NCI-H774 (cell line): ENCODE measurements at places on chromosomes 11 and 22.
A peak's percentile ranks its signal among the peaks of the same experiment; 100 is the strongest.

DNA sequence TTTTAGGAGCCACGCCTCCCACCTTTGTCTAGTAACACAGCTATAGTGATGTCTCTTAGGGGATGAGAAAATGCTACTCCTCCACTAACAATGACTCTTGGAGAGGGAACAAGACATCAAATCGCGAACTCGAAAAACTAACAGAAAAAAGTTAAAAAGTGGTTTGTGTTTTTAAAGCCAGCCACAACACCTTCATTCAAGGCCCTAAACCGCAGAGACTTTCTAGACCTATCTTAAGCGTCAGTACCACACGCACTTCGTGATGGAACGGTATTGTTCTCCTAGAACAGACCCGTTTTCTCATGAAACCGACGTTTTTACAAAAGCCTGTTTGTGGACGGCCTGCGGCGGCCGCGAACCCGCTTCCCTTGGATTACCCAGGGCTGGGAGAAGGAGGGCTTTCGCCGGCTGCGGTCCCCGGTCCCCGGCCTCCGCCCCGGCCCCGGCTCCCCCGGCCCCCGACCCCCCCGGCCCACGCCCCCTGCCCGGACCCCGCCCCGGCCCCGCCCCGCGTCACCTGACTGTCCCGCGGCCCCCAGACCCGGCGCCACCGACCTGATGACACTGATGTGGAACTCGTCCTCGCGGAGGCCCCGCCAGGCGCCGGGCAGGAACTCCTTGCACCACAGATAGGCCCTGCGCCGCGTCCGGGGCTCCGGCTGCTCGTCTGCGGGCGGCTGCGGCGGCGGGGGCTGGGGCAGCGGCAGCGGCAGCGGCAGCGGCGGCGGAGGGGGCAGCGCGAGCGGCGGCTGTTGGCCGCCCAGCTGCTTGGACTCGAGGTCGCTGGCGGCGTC lies 718 bp downstream of the CHKA start:
- DNase-seq: peak; percentile 15

- no peak for DNase-seq
Observed at GRCh38 chr11:110182886-110183285, 89.7 kb downstream of the ZC3H12C start.

- DNase-seq: peak; percentile 20
Observed at GRCh38 chr11:73227571-73228211, 9.6 kb downstream of the P2RY2 start.

DNA sequence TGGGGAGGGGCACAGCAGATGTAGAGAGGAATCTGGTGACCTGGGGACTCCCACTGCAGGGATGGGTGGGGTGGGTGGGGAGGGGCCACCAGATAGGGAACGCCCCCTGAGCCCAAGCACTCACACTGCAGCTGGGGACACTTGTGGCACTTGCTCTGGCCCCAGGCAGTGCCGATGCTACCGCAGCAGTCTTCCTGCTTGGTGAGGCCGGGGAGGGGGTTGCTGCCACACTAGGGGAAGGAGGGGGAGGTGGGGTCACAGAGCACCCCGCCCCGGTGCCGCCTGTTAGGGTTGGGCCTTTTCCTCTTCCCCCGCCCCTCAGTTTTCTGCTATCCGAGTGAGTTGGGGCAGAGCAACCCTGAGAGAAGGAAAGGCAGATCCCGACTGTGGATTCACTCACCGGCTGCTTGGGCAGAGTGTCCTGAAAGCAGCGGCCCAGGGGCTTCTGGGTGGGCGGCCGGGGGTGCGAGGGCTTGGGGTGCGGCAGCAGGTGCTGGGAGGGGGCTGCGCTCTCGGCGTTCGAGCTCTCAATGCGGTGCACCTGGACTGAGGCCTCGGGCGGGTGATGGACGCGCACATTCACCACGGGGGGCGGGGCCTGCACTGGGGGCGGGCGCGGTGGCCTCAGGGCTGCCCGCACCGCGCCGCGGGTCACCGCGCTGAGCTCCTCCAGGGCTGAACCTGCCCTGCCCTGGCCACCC lies 4.7 kb downstream of the LTBP3 start:
- DNase-seq: peak; percentile 43

- DNase-seq: no peak
Observed at GRCh38 chr22:25166266-25167040, 33.2 kb upstream of the CRYBB3 start.

DNA sequence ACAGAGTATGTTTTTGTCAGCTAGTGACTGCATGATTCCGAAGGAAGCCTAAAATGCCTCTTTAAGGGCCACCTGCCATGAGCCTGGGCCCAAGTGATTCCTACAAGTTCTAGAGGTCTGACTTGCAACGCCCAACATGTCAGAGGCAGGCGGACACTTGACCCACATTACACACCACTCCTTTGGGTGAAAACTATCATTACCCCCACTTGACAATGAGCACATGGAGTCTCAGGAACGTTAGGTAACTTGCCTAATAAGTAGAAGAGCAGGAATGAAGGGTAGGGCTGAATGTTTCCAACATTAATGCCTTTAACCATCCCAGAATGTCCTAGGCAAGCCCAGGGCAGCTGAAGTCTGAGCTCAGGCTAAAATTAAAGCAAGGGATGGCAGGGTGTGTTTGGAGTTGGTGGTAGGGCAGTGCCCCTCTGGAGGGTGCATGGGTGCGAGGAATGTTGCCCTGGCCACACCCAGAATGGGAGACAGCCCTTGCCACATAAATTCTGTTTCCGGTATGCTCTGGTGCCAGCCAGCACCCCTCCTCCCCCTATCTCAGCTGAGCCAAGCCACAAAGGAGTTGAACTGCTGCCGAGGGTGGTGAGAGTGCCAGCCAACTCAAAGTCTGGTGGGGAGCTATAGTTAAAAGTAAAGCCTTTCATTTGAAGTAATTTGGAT lies 2.5 kb downstream of the PLAAT2 start:
- DNase-seq: no peak

- DNase-seq: peak; percentile 24
Observed at GRCh38 chr11:8671651-8672062, 10.8 kb downstream of the TRIM66 start.

DNA sequence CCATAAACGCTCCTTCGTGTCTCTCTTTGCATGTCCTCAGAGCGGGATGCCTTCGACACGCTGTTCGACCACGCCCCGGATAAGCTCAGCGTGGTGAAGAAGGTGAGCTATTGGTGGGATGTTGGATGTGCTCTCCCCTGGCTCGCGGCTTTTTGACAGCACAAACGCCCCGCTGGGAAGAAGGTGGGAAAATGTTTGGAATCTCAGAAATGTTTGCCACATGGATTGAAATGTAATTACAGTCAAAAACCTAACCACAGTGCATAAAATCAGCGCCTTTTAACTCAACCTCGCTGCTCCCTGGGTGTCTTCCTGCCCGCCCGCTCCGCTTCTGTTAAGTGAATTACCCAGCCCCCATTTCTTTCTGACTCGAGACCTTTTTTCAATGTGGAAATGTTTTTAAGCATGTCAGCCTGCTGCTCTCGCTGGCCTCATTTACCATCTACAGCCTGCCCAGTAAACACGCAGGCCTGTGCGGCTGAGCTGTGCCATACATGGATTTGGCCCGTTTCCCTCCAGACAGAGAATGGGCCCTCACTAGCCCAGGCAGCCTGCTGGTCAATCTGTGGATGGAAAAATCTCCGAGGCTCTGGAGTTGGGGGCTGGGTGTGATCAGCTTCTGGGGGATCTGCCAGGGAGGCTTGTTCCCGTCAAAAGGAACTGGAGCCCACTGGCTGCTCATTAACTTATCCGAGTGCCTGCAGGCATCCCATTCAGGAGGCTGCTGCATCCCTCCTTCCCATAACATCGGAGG lies 32.7 kb upstream of the PARVG start:
- no peak for DNase-seq

- no peak for DNase-seq
Observed at GRCh38 chr22:38214302-38215056, 12.7 kb downstream of the MAFF start.

- DNase-seq: no peak
Observed at GRCh38 chr22:23782252-23782651, 4.5 kb upstream of the SMARCB1 start.

DNA sequence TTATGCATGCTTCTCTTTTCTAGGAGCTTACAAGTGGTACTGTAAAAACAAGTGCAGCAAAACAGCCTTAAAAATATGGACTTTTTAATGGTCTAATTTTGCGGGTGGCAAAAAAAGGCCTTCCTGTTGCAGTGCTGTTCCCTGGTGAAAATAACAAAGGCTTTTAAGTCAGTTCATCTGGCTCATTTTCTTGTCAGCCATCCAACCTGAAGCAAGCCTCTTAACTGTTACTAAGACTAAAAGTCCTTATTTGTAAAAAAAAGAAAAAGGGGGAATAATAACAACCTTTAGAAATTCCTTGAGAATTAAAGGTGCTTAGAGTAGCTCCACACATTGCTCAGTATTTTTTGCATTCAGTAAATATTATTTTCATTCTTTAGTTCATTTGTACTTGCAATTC lies 200.5 kb upstream of the CHORDC1 start:
- DNase-seq: no peak

DNA sequence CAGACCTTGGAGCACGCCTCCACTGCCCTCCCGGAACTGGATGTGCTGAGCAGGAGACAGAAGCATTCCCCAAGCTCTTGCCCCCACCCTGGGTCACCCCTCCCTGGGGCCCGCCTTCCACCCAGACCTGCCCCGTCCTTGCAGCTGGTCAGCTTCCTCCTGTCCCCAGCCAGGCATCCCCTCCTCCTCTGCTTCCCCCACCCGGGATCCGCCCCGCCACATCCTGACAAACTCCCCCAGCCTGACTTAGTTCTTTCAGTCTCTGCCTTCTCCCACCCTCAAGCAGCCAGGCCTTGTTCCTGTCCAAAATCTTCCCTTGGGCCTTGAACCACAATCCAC lies 1.1 kb upstream of the PLXNB2 start:
- no peak for DNase-seq

DNA sequence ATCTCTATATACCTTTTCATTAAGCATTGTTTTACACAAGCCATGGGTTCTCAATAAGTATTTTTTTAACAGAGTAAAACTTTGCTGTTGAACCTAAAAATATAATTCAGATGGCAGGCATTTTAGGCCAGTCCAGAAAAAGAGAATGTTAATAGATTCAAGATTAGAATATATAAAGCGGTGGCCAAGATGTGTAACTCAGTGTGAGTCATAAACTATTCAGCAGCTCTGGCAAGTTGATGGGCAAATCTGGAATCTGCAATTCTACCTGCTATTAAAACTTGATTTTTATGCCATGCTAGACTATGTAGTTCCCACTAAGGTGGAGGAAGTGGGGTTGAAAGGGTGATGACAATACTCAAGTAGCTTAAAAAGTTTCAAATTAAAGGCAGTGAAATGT lies 45.4 kb downstream of the CASP12 start:
- no peak for DNase-seq

GRCh38 chr11:34250732-34251588 lies 106.8 kb downstream of the ABTB2 start:
- DNase-seq: no peak

DNA sequence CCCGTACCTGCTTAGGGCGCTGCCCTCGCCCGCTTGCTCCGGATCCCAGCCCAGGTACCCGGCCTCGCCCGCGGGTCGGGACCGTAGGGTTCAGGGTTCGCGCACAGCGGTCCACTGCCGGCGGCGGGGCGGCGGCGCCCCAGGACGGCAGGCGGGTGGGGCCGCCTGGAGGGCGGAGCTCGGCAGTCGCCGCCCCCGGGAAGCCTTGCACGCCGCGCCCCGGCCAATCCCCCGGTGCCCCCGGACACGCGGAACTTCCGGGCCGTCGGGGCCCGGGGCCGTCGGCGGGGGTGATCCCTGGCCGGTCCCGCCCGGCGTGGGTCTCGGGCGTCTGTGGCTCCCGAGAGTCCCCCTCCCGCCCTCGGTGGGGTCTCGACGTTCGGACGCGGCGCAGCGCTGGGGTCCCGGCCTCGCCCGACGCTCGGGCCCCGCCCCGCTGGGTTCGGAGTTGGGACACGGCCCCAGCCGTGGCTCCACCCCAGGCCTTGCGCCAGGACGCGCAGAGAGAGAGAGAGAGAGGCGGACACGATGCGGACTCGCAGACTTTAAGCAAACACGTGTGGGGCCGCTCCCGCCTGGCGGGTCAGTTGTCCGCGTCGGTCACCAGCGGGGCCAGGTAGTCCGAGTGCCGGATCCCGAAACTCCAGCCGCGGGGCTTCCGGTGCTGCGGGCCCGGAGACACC lies at the start of gene TYMP:
Gene TYMP (minus strand): TSS at position 116 of the 683 bp plus-strand sequence. CDS start 303 bp downstream, outside the sequence.
- DNase-seq: peak; percentile 45

DNA sequence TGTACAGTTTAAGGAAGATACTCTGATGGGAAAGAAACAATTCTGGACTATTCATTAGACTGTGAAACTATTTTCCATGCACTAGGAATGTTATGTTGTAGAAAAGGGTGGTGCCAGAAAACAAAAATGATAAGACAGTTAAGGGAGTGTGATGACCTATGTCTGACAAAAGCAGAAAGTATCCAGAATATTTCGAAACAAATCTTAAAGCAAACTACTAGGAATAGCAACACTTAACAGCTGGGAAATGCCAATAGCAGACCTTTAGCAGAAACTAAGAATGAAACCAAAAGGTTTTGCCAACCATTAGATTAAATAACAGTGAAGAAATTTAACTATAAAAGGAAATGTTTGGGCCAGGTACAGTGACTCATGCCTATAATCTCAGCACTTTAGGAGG lies 3.3 kb upstream of the ARHGAP20 start:
- no peak for DNase-seq

- DNase-seq: no peak
Observed at GRCh38 chr11:64891215-64891848, 12.9 kb upstream of the EHD1 start.
